Suprapubic skin (tissue), 4 donors: ENCODE measurements at places on chromosomes 16 and 17. TPM values are rescaled to one million over a fixed set of nuclear protein-coding genes. Genes with fewer than 3 reads are reported as not detected.

GRCh38 chr16:12245921-12246720 lies 269.6 kb downstream of the SNX29 start:
- DNase-seq: no peak

DNA sequence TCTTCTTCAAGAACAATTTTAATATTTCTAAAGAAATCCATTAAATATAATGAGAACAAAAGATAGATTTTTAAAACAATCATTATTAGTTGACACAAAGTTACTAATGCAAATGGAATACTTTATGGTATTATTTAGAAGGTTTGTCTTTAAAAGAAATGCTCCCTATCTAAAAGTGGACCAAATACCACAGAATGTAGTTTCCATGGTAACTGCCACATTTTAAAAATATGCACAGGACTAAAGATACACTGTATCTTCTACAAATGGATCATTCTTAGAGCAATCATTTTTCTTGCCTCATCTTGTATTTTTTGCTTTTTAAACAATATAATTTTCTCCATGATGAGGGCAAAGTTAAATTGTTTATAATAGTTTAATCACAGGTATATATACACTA lies 296.0 kb downstream of the CEP112 start:
- no peak for DNase-seq

- no peak for DNase-seq
Observed at GRCh38 chr17:32928586-32929535, 908 bp downstream of the TMEM98 start.

DNA sequence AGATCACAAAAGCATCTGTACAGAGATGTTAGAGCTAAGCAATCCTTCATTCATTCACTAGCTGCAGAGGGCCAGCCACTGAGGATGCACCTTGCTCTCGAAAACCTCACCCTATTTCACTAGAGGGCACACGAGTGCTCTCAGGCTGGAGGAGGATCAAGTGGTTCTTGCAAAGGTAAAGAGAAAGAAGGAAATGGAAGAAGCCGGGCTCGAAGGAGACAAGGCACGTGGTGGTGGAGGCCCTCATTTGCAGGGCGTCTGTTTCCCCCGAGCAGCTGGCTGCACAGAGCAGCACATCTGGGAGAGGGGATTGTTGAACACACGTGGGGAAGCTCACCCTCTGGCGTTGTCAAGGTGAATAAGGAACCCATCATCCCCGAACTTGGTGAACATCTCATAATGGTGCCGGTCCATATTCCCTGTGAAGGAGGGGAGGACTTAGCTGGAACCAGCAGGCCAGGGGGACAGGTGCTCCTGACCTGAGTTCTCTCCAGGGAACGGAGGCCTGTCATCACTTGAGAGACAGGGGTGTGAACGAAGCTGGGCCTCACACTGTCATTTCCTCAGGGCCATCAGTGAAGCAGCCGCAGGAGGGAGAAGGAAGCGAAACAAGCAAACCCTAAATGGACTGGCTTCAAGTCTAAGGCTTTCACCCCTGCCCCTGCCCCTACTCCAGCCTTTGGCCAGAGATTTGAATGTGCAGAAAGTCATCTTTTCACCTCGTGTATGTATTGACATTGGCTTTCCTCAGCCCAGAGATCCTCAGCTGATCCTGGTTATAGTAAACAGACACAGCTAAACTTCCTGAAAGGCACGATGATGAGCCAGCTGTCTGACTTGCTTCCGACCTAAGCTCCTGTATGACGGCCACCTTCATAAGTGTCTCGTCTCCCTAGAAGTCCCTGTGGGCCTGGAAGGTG lies 27.6 kb downstream of the PRKAR1A start:
- no peak for DNase-seq

DNA sequence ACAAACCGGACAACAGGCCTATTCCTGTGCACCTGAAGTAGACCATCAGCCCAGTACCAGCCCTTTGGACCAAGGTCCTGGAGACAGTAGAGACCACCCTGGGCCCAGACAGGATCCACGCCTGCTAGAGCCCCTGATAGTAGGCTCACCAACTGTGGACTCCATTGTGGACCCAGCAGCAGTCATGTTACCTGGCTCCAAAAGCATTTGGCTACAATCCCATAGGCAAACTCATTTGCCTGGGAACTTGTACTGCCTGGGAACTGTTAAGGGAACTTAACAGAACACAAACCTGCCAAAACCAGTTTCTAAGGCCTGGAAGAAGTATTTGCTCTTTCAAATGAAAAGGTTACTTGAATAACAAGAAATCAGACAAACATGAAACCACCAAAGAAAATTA lies 10.0 kb upstream of the ACSM1 start:
- DNase-seq: no peak

Gene CDK5R1
- total RNA-seq: 4.4 TPM

Gene TMIGD1
- not detected for total RNA-seq
